ENCODE measurements at places on chromosomes 2 and 18. TPM values are rescaled to one million over a fixed set of nuclear protein-coding genes. Genes with fewer than 3 reads are reported as not detected.

- no peak overlapping the region for H3K27ac ChIP-seq
- no peaks in the 10 kb centered on the region for H3K27me3 ChIP-seq
- no peaks in the 10 kb centered on the region for H3K4me1 ChIP-seq
- no peak overlapping the region for H3K4me3 ChIP-seq
- no peak for DNase-seq
These were observed 248.5 kb downstream of the TMEM182 start for GRCh38 chr2:103010306-103010705.

GRB14 gene
- 5.1 TPM for total RNA-seq

DNA sequence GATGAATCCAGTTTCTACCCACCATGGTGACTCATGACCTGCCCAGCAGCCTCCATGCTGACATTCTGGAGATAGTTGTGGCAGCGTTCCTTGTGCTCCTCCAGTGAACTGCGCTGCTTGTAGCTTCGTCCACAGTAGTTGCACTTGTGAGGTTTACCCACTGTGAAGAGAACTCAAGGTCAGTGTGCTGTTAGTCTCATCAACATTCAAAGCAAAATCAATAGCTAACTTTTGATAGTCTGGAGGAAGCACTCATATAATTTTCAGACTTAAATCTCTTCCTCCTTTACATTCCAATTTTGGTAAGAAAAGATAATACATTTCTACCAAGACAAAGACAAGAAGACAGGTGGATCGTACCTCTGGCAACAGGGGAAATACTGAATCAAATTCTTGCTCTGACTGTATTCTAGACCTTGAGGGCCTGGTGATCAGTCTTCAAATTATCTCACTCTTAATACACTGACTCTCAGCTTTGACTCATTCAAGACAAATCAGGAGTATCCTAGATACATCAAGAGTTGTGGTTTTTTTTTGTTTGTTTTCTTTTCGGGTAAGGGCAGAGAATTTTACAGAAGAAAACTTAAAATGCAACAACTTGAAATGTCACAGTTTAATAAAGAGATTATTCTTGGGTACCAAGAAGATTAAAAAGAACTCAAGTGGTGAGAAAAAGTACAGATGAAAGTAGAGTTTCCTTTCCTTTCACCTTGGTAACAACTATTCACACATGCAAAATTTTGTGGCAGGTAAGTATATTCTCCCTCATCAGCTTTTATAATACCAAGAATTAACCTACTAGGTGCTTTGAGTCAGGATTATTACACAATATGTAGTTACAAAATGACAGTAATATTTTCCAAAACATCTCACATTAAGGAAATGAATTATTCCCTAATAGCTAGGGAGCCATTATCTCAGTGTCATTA is 129.2 kb downstream of the IKZF2 start:
- no peaks in the 10 kb centered on the region for H3K27me3 ChIP-seq
- no peak overlapping the region for H3K4me3 ChIP-seq
- H3K27ac ChIP-seq: no peak overlapping the region
- no peaks in the 10 kb centered on the region for H3K4me1 ChIP-seq

GRCh38 chr2:120396861-120397811 is 51.2 kb downstream of the INHBB start:
- H3K27me3 ChIP-seq: no peaks in the 10 kb centered on the region
- H3K4me1 ChIP-seq: no peaks in the 10 kb centered on the region
- no peaks in the 10 kb centered on the region for H3K36me3 ChIP-seq
- DNase-seq: peak; percentile 55

IL1RN gene
- total RNA-seq: 6.0 TPM

- H3K4me3 ChIP-seq: peak overlapping the region; percentile 41
- H3K27me3 ChIP-seq: no peaks in the 10 kb centered on the region
- no peaks in the 10 kb centered on the region for H3K4me1 ChIP-seq
- DNase-seq: no peak
These were observed 755 bp upstream of the ATP9B start for GRCh38 chr18:79068341-79068936.

PJVK gene
- 2.2 TPM for total RNA-seq

DNA sequence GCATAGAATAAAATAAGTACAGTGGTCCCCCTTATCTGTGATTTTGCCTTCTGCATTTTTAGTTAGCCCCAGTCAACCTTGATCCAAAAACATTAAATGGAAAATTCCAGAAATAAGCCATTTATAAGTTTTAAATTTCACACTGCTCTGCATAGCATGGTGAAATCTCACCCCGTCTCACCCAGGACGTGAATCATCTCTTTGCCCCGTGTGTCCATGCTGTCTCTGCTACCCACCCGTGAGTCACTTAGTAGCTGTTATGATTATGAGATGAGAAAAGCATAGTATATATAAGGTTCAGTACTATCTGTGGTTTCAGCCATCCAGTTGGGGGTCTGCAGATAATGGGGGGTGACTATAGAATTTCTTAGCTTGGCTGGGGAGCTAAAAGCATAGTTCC is 67.3 kb downstream of the RHBDD1 start:
- H3K27me3 ChIP-seq: no peaks in the 10 kb centered on the region
- H3K27ac ChIP-seq: no peak overlapping the region
- H3K4me3 ChIP-seq: no peak overlapping the region
- H3K36me3 ChIP-seq: no peaks in the 10 kb centered on the region

DSC3 gene
- 2.3 TPM for total RNA-seq

DNA sequence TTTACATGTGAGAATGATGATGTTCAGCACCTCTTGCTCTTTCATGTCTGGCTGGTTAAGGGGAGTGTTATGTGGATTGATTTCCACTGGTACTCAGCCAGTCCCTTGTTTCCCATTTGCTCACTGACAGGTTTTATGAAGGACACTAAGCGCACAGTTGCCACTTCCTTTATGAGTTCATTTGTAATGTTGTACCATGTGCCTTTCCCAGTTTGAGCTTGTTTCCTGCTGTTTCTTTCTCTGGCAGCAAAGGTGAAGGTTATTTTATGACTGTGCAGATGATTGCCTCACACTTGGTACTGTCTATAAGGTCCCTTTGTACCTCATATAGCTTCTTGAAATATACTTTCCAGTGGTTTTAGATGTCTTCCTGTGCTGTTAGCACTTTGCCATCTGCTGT is 1700.5 kb upstream of the TMEFF2 start:
- DNase-seq: no peak
- no peaks in the 10 kb centered on the region for H3K36me3 ChIP-seq
- H3K27ac ChIP-seq: no peak overlapping the region
- no peak overlapping the region for H3K4me3 ChIP-seq
- no peaks in the 10 kb centered on the region for H3K4me1 ChIP-seq
- H3K27me3 ChIP-seq: no peaks in the 10 kb centered on the region

- H3K27me3 ChIP-seq: no peaks in the 10 kb centered on the region
- DNase-seq: no peak
- H3K4me3 ChIP-seq: no peak overlapping the region
These were observed 211.0 kb upstream of the SIX2 start for GRCh38 chr2:45220227-45220626.

CPLX4 gene
- total RNA-seq: not detected

SPTBN1 gene
- 540 TPM for total RNA-seq

DNA sequence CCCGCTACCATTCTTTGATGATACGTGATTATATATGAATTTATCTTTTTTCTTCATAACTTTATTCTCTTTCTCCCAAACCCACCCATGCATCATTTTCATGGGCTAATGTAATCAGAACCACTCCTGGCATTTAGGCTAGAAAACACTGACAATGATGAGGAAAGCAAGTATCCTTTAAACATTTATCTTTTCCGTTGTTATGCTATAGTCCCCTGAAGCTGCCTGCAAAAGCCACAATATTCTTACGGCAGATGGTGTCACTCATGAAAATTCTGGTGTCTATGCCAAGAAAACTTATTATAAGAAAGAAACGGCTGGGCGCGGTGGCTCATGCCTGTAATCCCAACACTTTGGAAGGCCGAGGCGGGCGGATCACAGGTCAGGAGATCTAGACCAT is 221.8 kb upstream of the CTAGE1 start:
- H3K36me3 ChIP-seq: no peaks in the 10 kb centered on the region
- no peak overlapping the region for H3K4me3 ChIP-seq
- no peaks in the 10 kb centered on the region for H3K4me1 ChIP-seq
- no peaks in the 10 kb centered on the region for H3K27me3 ChIP-seq

CDC42EP3 gene
- total RNA-seq: 94.8 TPM

GRCh38 chr2:142865924-142866323 is 11.5 kb upstream of the KYNU start:
- no peaks in the 10 kb centered on the region for H3K36me3 ChIP-seq
- DNase-seq: no peak
- H3K4me3 ChIP-seq: no peak overlapping the region
- H3K27ac ChIP-seq: no peak overlapping the region
- no peaks in the 10 kb centered on the region for H3K27me3 ChIP-seq
- no peaks in the 10 kb centered on the region for H3K4me1 ChIP-seq

DNA sequence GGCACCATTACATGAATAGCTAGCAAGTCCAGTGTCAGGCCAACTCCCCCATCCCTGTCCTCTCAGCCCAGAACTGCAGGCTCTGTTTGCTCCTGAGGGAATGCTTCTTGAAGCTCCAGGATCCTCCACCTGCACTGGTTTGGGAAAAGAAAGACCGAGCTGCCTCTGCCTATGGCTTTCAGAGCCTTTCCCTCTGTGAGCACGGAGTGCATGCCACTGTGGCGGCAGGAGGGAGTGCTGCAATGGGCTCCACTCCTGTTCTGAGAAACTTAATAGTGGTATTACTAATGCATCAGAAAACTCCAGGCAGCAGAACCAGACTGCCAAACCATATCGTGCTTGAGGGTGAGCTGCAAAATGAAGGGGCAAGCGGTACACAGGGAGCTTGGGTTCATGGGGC is 271.8 kb downstream of the SRBD1 start:
- no peak overlapping the region for H3K4me3 ChIP-seq
- H3K27ac ChIP-seq: no peak overlapping the region
- no peaks in the 10 kb centered on the region for H3K4me1 ChIP-seq
- H3K27me3 ChIP-seq: no peaks in the 10 kb centered on the region
- no peak for DNase-seq

CFC1 gene
- total RNA-seq: not detected

PIAS2 gene
- 45.5 TPM for total RNA-seq

DNA sequence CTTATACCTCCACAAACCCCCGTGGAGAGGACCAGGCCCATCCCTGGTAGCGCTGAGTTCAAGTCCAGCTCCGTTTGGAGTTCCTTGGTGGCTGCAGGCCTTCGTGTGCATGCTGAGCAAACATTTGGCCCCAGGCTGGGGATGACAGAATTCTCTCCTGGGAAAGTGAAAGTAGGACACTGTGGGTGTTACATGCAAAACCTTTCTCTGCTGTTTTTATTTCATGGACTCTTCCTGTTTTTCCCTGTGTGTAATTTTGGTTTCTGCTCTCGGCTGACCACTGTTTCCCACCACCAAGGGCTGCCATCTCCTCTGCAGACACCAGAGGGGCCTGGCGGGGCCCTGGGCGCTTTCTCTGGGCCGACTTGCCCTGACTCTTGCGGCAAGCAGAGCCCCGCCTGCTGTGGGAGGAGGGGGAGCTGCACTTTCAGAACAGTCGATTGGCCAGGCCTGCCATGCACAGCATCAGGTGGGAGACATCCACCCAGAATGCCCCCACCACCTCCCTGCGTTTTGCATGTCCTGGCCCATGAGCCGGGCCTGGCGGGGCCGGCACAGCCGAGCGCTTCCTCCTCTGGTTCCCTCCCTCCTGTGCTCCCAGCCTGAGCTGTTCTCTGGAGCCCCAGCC is 102.4 kb downstream of the CABLES1 start:
- DNase-seq: peak; percentile 81
- peak overlapping the region; percentile 97 for H3K27ac ChIP-seq
- H3K27me3 ChIP-seq: no peaks in the 10 kb centered on the region
- no peak overlapping the region for H3K4me3 ChIP-seq

KANSL1L gene
- total RNA-seq: 44.1 TPM

DNA sequence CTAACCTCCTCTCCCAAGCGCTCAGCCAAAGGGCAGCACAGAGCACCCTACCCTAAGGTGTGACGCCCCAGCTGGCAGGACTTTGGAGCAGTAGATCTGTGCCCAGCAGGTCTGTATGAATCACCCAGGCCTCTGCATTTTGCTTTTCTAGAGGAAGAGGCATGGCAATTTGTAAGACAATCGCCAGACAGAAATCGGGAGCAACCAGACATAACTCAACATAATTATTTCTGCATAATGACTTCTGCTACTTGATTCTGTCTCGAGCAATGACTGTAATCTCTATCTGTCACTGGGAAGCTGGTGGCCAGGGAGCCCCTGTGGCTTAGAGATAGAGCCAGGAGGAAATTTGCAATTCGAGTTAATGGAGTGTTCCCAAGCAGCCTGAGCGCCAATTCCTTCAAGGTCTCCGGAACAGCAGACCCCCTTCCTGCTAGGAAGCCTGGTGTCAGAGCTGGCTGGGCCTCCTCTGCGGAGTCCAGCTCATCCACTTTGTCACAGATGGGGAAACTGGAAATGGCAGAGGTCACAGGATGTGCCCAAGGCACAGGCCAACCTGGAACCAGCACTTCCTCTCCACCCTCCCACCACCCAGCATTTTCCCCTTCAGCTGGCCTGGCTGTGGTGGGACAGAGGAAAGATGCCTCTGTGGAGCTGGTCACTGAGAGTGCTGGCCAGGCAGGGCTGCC is 55.0 kb downstream of the ODC1 start:
- no peaks in the 10 kb centered on the region for H3K27me3 ChIP-seq
- no peak overlapping the region for H3K4me3 ChIP-seq
- H3K4me1 ChIP-seq: no peaks in the 10 kb centered on the region
